ENCODE measurements at places on chromosomes 16 and 17.

DNA sequence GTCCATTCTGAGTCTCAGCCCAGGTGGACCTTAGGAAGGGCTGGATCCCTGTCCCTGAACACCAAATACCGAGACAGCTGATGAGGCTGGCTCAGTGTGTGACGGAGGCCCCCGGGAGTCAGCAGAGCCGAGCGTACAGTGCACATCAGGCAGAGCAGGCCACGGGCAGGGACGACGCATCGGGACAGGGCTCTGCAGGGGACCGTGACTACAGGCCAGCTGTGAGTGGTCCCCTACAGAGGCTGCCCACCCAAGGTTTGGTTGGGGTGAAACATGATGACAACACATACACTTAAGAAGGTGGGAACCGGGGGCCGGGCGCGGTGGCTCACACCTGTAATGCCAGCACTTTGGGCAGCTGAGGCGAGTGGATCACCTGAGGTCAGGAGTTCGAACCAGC lies 6.4 kb downstream of the CCDC137 start:
- DNase-seq: no peak

DNA sequence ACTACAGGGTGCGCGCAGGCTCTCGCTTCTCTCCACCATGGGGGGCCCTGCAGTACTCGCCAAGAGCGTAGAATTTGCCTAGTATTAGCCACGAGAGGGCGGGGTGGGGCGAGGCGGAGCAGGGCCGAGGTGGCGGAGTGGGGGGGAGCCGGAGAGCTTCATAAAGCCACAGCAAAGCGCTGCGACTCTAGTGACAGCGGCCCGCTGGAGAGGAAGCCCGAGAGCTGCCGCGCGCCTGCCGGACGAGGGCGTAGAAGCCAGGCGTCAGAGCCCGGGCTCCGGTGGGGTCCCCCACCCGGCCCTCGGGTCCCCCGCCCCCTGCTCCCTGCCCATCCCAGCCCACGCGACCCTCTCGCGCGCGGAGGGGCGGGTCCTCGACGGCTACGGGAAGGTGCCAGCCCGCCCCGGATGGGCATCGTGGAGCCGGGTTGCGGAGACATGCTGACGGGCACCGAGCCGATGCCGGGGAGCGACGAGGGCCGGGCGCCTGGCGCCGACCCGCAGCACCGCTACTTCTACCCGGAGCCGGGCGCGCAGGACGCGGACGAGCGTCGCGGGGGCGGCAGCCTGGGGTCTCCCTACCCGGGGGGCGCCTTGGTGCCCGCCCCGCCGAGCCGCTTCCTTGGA lies at the start of gene TBX21:
Gene TBX21, plus strand, starts transcription at position 190 of the 627 bp plus-strand sequence. Its CDS starts 219 bp downstream, at position 409.
- no peak for DNase-seq

GRCh38 chr17:80005360-80006338 lies 30.0 kb downstream of the TBC1D16 start:
- peak; percentile 39 for DNase-seq

DNA sequence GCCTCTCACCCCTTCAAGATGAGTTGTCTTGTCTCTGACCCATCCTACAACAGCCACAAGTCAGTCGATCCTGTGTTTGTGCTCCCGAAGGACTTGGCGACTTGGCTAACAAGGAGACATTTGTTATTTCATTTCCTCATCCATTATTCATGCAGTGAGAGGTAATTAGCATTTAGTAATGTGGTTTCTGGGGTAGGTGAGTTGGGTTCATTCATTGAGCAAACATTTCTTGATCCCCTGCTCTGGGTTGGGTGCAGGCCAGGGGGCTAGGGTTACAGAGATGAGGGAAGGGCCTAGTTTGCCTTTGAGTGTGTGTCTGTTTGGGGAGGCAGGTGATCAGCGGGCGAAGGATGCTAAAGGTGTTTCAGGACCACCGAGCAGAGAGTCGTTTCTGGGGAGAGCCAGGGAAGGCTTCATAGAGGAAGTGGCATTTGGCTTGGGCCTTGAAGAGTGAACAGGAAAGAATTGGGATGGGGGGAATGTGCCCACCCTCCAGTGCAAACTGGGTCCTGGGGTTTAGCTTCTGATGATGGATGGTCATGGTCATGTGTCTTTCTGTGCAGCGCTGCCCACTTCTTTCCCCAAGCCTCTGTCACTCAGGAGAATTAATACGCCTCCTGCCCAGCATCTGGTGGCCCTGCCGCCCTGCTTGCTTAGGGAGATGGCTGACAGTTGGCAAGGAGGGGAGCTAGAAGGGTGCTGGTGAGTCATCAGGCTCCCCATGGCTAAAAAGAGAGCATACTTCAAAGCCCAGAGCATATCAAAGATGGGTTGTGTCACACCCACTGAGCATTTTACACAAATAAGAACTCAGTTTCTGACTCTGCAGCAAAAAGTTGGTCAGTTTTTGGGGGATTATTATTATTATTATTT lies 38.5 kb downstream of the MSI2 start:
- DNase-seq: no peak

DNA sequence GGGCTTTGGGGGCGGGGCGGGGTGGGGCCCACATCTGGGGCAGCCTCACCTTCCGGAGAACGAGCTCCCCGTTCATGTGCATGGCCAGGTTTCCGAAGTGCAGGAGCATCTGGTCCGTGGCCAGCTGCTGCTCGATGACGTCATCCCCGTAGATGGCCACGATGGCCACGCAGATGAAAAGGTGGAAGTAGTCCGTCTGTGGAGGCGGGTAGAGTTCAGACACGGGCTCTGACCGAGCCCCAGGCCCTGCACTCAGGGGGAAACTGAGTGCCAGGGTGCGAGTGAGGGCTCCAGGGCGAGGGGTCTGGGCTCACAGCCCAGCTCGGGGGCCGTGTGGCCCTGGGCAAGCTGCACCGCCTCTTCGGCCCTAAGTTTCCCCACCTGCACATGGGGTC lies 93.7 kb downstream of the TBC1D16 start:
- DNase-seq: no peak
